ENCODE measurements at places on chromosomes 5 and 9. TPM values are rescaled to one million over a fixed set of nuclear protein-coding genes. Genes with fewer than 3 reads are reported as not detected.

Gene ADGRV1
- 55.4 TPM for total RNA-seq

Gene SHLD3
- total RNA-seq, result 2.9 TPM

GRCh38 chr5:122181863-122182262, 52.5 kb downstream of the ZNF474 start:
- DNase-seq, result no peak

- DNase-seq, result no peak
These were observed 32.3 kb upstream of the TMEM171 start for GRCh38 chr5:73088026-73088425.

All from H9 (cell line).